Memory B cell (primary cell): ENCODE measurements at places on chromosomes 1 and 21.

- H3K27me3 ChIP-seq, result peaks cover 7% of the 10 kb centered on the region
- H3K36me3 ChIP-seq, result no peaks in the 10 kb centered on the region
- H3K4me1 ChIP-seq, result peaks cover 2% of the 10 kb centered on the region
- no peak for DNase-seq
- H3K4me3 ChIP-seq, result no peak overlapping the region
These were observed 42.8 kb downstream of the ARHGEF10L start for GRCh38 chr1:17582124-17582774.

DNA sequence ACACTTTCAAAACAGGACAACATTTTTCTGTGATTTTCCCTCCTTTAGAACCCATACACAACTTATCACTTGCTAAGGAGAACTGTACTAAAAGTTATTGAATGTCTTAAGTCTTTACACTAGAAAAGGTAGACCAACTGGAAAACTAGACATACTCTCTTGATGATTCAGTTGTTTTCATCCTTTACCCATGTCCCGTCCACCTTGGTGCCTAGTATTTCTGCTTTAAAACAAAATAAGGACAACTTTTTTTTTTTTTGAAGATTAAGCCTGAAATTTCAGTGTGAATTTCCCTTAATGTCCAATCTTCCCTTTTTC is 4.5 kb downstream of the CDKN2C start:
- no peak for DNase-seq
- peaks cover 15% of the 10 kb centered on the region for H3K4me1 ChIP-seq
- peaks cover 28% of the 10 kb centered on the region for H3K27me3 ChIP-seq
- H3K4me3 ChIP-seq, result no peak overlapping the region
- no peaks in the 10 kb centered on the region for H3K36me3 ChIP-seq

- no peak overlapping the region for H3K4me3 ChIP-seq
- H3K27me3 ChIP-seq, result no peaks in the 10 kb centered on the region
- H3K4me1 ChIP-seq, result no peaks in the 10 kb centered on the region
- H3K27ac ChIP-seq, result no peak overlapping the region
- no peak for DNase-seq
These were observed 23.4 kb upstream of the PGM1 start for GRCh38 chr1:63569640-63570316.

GRCh38 chr1:176638713-176639526 is 175.9 kb downstream of the PAPPA2 start:
- DNase-seq, result no peak
- H3K27ac ChIP-seq, result no peak overlapping the region
- no peaks in the 10 kb centered on the region for H3K36me3 ChIP-seq

DNA sequence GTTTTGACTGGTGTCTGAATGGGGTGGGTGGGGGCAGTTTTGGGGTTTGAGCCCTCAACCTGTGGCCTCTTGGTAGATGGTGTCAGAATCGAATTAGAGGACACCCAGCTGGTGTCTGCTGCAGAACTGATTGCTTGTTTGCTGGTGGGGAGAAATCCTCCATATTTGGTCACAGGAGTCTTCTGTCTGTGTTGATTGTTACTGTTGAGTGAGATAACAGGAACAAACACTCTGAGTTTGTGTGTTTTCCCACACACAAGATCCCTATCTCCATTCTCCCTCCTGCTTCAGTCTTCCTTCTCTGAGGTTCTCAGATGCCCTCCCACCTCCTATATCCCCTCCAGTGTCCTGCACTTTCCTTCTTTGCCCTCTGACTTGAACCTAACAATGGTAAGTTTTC is 19.1 kb upstream of the CGN start:
- H3K27ac ChIP-seq, result no peak overlapping the region
- no peaks in the 10 kb centered on the region for H3K36me3 ChIP-seq
- no peak for DNase-seq
- H3K27me3 ChIP-seq, result no peaks in the 10 kb centered on the region
- no peak overlapping the region for H3K4me3 ChIP-seq

GRCh38 chr1:88983791-88984559 is 8.5 kb downstream of the KYAT3 start:
- H3K36me3 ChIP-seq, result peaks cover 9% of the 10 kb centered on the region
- H3K27ac ChIP-seq, result peak overlapping the region; percentile 82
- H3K4me1 ChIP-seq, result peaks cover 33% of the 10 kb centered on the region

GRCh38 chr1:18217398-18218043 is 109.9 kb downstream of the IGSF21 start:
- no peak overlapping the region for H3K4me3 ChIP-seq
- H3K4me1 ChIP-seq, result no peaks in the 10 kb centered on the region
- peaks cover 23% of the 10 kb centered on the region for H3K27me3 ChIP-seq
- H3K27ac ChIP-seq, result no peak overlapping the region
- H3K36me3 ChIP-seq, result no peaks in the 10 kb centered on the region

GRCh38 chr1:150056407-150056806 is 11.2 kb upstream of the VPS45 start:
- no peak overlapping the region for H3K27ac ChIP-seq
- H3K36me3 ChIP-seq, result no peaks in the 10 kb centered on the region

- no peaks in the 10 kb centered on the region for H3K36me3 ChIP-seq
- peak overlapping the region; percentile 91 for H3K4me3 ChIP-seq
- peak overlapping the region; percentile 94 for H3K27ac ChIP-seq
- H3K27me3 ChIP-seq, result peaks cover 2% of the 10 kb centered on the region
- no peak for DNase-seq
These were observed 519 bp downstream of the RERE start for GRCh38 chr1:8816831-8817411.

- peak overlapping the region; percentile 79 for H3K4me3 ChIP-seq
- peaks cover 3% of the 10 kb centered on the region for H3K27me3 ChIP-seq
- H3K36me3 ChIP-seq, result peaks cover 3% of the 10 kb centered on the region
- peaks cover 17% of the 10 kb centered on the region for H3K4me1 ChIP-seq
- peak overlapping the region; percentile 58 for H3K27ac ChIP-seq
These were observed 36.4 kb upstream of the JAK1 start for GRCh38 chr1:65002508-65003315.

DNA sequence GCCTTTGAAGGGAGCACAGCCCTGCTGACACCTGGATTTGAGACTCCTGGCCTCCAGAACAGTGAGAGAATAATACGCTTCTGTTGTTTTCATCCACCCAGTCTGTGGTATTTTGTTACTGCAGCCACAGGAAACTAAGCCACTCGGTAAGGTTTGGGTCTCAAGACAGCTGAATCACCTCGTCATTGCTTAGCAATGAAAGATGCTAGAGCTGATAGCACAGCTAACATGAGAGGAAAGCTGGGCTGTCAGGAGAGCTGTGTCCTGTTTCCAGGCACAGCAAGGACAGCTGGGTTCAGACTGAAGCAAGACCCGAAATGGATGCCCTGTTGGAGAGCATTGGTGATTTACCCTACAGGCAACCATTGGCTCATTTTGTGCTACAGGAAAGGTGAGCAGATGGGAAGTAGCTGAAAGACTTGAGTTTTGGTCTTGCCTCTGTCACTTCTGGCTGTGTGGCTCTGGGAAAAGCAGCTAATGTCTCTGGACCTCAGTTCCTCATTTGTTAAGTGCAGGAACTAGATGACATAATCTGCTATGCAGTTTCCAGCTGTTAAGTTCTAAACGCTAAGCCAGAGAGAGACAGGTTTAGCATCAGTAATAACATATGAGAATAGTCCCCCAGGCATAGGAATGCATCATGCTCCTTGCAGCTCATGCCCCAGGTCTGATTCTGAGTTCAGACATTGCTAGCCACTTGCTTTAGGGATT is 58.0 kb downstream of the CLIC6 start:
- no peaks in the 10 kb centered on the region for H3K36me3 ChIP-seq
- no peak overlapping the region for H3K27ac ChIP-seq
- H3K4me3 ChIP-seq, result no peak overlapping the region
- no peak for DNase-seq
